ENCODE measurements at places on chromosomes 4 and X. TPM values are rescaled to one million over a fixed set of nuclear protein-coding genes. Genes with fewer than 3 reads are reported as not detected.

The CXorf65 gene
- polyA plus RNA-seq, result not detected

The CLDN22 gene
- 0.97 TPM for polyA plus RNA-seq

The TRIM61 gene
- 3.8 TPM for polyA plus RNA-seq

The FRG2 gene
- polyA plus RNA-seq, result not detected

The EDA gene
- polyA plus RNA-seq, result 0.52 TPM

The CTSO gene
- polyA plus RNA-seq, result 12.8 TPM

The KCNIP4 gene
- 1,187 TPM for polyA plus RNA-seq

The ADH1B gene
- polyA plus RNA-seq, result not detected

All from Purkinje cell (primary cell).